ENCODE measurements at places on chromosomes 11 and 22.

- no peak for DNase-seq
These were observed 42.5 kb downstream of the INSC start for GRCh38 chr11:15157181-15157580.

GRCh38 chr11:128053981-128054931 lies 533.1 kb downstream of the ETS1 start:
- no peak for DNase-seq

- DNase-seq: no peak
These were observed 295.9 kb upstream of the ANO5 start for GRCh38 chr11:21896746-21897602.

- no peak for DNase-seq
These were observed 61.8 kb upstream of the FAR1 start for GRCh38 chr11:13606701-13607100.

- DNase-seq: no peak
These were observed 13.3 kb downstream of the CELF1 start for GRCh38 chr11:47539681-47540039.

DNA sequence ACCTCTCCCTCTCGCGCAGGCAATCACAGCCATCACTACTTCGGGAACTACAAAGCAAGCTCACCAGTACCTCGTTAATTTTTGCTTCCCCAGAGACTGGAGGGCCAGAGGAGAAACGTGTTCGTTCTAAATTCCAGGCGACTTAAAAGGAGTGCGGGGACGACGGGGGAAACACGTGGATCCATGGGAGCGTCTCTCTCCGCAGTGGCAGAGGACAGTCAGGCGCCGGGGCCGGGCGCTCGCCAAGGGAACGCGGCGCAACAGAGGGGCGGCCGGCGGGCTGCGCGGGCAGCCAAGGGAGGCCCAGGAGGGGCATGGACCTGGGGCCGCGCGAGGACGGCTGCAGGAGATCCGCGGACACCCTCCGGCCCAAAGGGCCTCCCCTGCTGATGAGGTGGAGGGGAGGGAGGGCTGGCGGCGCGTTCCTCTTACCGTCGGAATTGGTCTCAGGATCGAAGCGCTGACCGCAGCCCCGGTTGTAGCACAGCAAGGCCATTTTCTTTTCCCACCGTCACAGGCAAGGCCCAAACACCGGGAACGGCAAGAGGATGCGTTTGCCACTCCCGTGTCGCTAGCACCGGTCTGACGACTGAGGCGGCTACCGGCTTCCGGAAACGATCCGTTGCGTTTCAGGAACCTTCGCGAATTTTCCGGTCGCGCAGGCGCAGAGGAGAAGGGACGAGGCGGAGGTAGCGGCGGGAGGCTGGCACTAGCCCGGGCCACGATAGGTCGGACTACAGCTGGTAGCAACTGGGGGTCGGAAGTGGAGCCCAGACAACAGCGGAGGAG lies at the start of gene CHORDC1:
Gene CHORDC1 (minus strand): TSS at position 591 of the 789 bp plus-strand sequence. CDS start 95 bp downstream, at position 496.
- DNase-seq: peak; percentile 82

- no peak for DNase-seq
These were observed 45.4 kb downstream of the IGF2 start for GRCh38 chr11:2093575-2094353.

All from naive thymus-derived CD8-positive, alpha-beta T cell (primary cell).